ENCODE measurements at places on chromosomes 3 and 15.

DNA sequence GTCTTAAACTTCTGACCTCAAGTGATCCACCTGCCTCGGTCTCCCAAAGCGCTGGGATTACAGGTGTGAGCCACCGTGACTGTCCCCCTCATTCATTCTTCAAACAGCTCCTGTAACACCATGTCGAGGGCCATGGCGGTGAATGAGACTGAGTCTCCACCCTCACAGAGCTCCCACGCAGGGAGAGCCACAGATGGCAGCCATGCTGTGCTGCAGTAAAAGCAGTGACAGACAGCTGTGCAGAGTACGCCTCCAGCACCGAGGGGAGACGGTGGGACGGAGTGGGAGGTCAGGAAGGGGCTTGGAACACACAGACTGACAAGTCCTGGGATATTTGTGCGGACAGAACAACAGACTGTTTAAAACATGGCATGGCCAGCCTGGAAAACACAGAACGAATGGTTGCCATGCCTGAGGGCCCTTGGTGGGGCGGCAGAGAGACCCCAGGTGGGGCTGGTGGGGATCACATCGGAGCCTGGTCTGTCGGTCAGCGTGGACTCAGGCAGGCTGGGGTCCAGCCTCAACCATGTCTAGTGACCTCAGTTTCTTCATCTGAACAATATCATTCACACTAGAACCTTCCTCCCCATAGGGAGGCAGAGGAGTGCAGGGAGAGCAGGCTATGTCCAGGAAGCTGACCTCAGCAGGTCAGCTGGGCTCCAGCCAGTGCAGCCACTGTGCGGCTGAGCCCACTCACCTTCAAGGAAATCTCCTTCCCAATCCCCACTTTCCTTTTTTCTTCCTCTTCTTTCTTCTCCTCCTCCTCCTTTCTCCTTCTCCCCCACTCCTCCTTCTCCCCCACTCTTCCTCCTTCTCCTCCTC lies 20.6 kb upstream of the LCTL start:
- no peak for DNase-seq

DNA sequence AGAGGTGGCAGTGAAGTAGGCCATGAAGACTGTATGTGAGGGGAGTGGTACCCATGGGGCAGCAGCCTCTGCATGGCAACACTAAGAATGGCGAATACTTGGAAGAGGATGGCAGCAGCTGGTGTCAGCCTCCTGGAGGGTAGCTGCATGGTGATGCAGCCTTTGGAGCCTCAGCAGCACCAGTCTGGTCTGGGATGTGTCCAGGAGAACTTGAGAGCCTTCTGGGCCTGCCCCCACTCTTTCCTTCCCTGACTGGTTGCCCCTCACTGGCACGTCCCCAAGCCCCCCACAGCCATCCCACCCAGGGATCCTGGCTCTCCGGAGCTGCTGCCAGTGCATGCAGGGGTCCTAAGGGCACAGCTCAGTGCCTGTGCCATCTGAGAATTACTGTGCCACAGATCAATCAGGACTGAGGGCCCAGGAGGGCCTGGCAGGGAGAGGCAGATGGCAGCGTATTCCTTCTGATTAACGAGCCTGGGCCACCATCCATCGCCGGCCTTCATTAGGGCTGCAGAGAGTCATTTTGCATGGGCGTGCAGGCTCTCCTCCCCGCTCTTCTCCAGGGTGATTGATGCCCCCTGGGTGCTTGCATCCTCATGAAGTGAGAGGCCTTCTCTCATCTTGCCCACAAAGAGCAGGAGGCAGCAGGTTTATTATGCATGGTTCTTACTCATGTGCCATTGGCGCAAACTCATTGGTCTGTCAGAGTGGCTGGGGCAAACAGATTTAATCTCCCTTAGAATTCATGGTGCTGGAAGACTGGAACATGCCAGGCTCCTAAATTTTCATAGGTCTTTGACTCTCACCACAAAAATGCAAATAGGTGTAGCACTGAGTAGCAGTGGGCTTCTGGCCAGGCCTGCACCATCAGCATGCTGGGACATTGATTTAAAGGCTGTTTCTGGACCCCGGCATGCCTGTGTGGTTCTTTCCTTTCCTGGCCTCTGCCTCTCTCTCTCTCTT lies 116.8 kb downstream of the EPHB1 start:
- DNase-seq, result no peak

GRCh38 chr15:90086868-90087268 lies 15.4 kb downstream of the IDH2 start:
- DNase-seq, result no peak

DNA sequence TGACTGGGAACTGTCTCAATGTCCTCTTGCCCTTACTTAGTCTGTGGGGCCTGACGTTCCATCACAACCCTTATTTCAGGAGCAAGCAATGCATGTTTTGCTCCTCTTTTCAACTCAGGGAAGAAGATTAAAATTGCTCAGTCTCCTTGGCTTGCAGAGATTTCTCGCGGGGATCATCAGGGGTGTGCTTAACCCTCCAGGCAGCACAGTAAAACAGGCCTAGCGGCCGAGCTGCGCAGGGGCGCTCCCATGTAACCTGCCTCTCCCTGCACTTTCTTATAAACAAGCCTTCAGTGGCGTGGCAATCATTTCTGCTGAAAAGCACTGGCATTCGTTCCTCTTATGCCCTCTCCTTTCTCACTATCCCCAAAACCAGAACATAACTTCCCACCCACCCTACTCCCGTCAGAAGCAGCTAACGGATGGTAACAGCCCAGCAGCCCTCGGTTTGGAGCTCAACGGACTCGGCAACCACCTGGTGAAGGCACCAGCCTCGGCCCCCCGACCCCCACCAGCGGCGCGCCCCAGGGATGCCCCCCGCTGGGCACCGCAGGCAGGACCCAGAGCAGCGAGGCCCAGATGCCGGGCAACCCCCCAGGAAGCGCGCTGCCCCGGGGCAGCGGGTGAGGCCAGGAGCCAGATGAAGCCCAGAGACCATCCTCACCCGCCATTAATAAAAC lies 1.1 kb downstream of the MCF2L2 start:
- DNase-seq, result no peak

DNA sequence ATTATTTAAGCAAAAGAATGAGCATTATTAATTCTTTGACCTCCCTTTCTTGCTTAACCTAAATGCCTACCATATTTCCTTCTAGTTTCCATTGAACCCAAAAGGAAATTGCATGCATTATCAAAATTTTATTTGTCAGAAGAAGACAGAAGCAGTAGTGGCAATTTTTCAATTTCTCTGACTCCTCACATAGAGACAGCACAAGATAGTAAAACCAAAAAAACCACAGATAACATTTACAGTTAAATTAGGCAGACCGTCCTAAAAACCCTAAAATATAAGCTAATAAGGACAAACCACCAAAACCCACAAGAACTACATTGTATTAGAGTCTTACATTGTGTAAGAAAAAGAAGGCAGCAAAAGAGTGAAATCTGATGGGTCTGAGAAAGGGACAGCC lies 27.1 kb downstream of the GOLGB1 start:
- no peak for DNase-seq

DNA sequence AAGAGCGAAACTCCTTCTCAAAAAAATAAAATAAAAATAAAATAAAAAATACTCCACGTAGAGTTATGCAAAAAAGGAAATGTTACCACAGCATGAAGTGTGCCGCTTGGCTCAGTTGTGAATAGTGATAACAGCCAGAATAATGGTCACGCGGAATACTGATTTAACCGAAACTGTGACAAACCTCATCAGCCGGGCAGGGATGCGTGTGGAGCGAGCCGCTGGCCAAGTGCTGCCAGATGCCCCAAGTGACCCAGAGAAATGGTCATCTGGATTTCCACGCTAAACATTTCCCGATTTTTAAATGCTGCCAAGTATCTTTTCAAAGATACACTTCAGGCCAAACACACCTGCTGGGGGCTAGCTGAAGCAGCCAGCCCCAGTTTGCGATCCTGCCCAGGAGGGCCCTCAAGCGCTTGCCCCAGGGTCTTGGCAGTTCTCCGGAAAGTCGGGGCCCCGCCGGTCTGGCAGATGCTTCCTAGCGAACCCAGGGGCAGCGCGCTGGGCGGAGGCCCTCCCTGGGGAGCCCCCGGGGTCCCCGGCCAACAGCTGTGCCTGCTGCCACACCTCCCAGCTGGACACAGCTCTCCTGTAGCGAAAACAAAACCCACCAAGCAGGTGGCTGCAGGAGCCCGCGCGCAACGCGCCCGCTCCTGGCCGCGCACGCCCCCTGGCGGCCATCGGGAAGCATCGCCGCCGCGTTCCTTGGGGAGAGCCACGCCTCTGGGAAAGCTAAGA lies 35.1 kb downstream of the CMTM6 start:
- DNase-seq, result peak; percentile 62

- no peak for DNase-seq
Observed at GRCh38 chr15:54364961-54365360, 386.7 kb downstream of the UNC13C start.

DNA sequence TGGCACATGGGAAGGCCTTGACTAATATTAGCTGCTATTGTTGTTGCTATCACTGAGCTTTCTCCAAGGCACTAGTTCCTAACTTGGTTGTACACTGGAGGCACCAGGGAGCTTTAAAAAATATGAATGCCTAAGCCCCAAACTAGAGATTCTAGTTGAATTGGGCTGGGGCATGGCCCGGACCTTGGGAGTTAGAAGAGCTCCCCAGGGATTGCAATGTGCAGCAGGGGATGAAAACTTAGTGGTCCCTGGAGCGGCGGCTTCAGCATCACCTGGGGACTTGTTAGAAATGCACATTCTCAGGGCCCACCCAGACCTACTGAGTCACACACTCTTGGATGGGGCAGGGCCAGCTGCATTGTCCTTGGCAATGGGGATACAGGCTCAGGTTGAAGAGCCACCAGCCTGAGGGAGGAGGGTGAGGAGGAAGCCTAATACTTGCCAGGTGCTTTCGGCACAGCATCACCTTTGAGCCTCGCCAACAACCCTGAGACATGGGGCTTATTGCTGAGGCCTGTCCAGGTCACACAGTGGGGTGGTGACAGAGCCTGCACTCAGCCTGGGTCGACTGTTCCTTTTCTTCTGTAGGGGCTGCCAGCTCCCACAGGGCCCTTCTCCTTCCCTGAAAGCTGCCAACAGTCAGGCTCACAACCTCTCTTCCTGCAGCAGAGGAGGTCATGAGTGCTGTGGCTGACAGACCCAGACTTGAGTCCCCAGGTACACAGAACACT lies 84.5 kb downstream of the ATP2B2 start:
- no peak for DNase-seq

GRCh38 chr3:8529738-8530525 lies 28.3 kb downstream of the LMCD1 start:
- DNase-seq, result no peak

DNA sequence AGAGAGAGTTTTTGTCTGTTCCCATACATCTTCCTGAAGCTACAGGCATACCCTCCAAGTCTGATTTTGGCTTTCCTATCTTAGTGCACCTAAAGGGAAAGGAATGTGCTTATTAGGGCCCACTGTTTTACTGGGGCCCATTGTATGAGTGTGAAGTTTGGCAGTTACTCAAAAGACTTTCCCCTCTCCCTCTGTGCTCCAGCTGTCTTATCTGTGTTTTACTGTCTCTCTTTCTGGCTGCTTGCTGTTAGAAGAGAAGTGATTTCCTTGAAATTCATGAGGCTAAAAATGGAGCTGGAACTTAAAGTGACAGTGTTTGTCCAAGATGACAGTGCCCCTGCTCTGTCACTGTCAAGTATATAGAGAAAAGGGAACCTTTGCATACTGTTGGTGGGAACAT lies 436.2 kb downstream of the OCA2 start:
- no peak for DNase-seq

- DNase-seq, result no peak
Observed at GRCh38 chr3:30370681-30371271, 235.6 kb upstream of the TGFBR2 start.

- DNase-seq, result no peak
Observed at GRCh38 chr3:197025736-197026480, 3.7 kb downstream of the MELTF start.

GRCh38 chr3:169929830-169930519 lies 18.6 kb downstream of the SAMD7 start:
- no peak for DNase-seq

GRCh38 chr3:121817753-121818152 lies 17.1 kb downstream of the IQCB1 start:
- no peak for DNase-seq

GRCh38 chr3:158810823-158811724 lies 9.2 kb downstream of the MFSD1 start:
- DNase-seq, result no peak

DNA sequence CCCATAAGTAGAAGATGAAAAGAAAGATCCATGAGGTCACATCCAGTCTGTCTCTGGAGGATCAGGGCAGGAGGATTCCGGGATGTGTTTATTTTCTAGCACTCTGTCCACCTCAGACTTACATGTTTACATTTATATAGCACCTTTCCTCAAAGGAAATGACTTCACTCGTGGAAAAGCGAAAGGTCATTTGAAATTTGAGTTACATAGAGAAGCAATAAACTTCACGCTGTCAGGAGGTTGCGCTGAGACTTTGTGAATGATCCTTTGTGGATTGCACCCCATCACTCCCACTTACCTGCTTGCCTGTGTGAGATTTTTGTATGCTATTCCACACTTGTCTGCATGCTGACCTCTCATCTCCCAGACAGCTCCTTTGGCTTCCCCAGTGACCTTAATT lies 540.5 kb downstream of the AGBL1 start:
- DNase-seq, result no peak

- DNase-seq, result no peak
Observed at GRCh38 chr3:183560607-183561006, 5.1 kb upstream of the KLHL6 start.

- no peak for DNase-seq
Observed at GRCh38 chr3:171056528-171056927, 30.0 kb upstream of the SLC2A2 start.

DNA sequence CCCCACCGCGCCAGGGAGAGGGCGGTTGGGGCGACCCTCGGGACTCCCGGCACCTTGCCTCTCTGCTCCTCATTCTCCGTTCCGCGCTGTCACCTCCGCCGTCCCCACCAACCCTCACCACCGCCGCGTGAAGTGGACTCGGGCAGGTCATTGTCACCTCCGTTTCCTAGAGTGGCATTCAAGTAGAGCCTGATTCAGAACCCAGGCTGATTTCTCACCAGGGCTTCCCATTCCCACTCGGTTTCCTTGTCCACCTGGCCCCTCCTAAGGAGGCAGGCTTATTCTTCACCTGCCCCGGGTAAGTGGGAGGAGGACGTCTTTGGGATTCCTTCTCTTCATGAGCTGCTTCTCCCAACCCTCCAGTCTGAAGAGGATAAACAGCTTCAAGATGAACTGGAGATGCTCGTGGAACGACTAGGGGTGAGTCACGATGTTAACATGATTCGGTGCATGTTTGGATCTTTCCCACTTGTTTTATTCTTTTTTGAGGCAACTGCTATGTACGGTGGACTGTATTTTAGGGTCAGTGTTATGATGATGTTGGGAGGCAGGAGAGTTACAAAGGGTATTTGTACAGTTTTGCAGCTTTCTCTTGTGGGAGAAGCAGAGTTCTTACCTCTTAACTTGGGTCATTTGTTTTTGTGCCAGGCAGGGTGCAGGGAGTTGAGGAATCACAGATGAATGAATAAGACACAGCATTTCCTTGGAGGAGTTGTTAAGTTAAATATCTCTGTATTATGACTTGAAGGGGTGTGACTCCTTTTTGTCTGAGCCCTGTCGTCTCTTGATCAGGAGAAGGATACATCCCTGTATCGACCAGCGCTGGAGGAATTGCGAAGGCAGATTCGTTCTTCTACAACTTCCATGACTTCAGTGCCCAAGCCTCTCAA lies 692 bp downstream of the PSMD2 start:
- no peak for DNase-seq
